ENCODE measurements at places on chromosomes 6 and 20. TPM values are rescaled to one million over a fixed set of nuclear protein-coding genes. Genes with fewer than 3 reads are reported as not detected.

The SNX5 gene
- total RNA-seq: 105 TPM

The TMEM217 gene
- total RNA-seq: 7.8 TPM

The LY6G6D gene
- total RNA-seq: not detected

The MEP1A gene
- not detected for total RNA-seq

The DAAM2 gene
- total RNA-seq: not detected

The PTCHD4 gene
- total RNA-seq: 3.1 TPM

The ZSCAN31 gene
- 9.3 TPM for total RNA-seq

The SRC gene
- 3.2 TPM for total RNA-seq

The GRIK2 gene
- total RNA-seq: not detected

The GNRH2 gene
- not detected for total RNA-seq

The ULBP2 gene
- 21.4 TPM for total RNA-seq

The LHFPL5 gene
- not detected for total RNA-seq

The ECT2L gene
- not detected for total RNA-seq

The NT5E gene
- total RNA-seq: 258 TPM

The LGSN gene
- not detected for total RNA-seq

The TBXT gene
- not detected for total RNA-seq

The C20orf141 gene
- not detected for total RNA-seq

The GSTA3 gene
- not detected for total RNA-seq

The EPB41L1 gene
- total RNA-seq: 8.2 TPM

The HDGFL1 gene
- total RNA-seq: not detected

The LBP gene
- total RNA-seq: not detected

The FERMT1 gene
- total RNA-seq: 4.0 TPM

The ARMC2 gene
- total RNA-seq: 0.74 TPM

The PI3 gene
- total RNA-seq: not detected

The SERPINB1 gene
- 73.7 TPM for total RNA-seq

The SLC18B1 gene
- total RNA-seq: 10.7 TPM

The DEFB124 gene
- total RNA-seq: not detected

The SLC17A4 gene
- total RNA-seq: not detected

The CNR1 gene
- total RNA-seq: not detected

The MPIG6B gene
- total RNA-seq: not detected

The TRPC4AP gene
- 91.6 TPM for total RNA-seq

The ADGRF1 gene
- not detected for total RNA-seq

The WDR46 gene
- total RNA-seq: 74.7 TPM

The KHDC3L gene
- not detected for total RNA-seq

The POM121L2 gene
- not detected for total RNA-seq

The OOEP gene
- not detected for total RNA-seq

The C6orf89 gene
- 31.7 TPM for total RNA-seq

The ZC3H12D gene
- not detected for total RNA-seq

The DEFB118 gene
- total RNA-seq: not detected

The TEAD3 gene
- 0.27 TPM for total RNA-seq

The ADNP gene
- 16.7 TPM for total RNA-seq

The CST3 gene
- 519 TPM for total RNA-seq

The SLC35B2 gene
- total RNA-seq: 57.8 TPM

The BPIFB2 gene
- total RNA-seq: not detected

The PROCR gene
- total RNA-seq: 206 TPM

Data from mammary microvascular endothelial cell (primary cell).